Substantia nigra (tissue), 51 donors: ENCODE measurements at places on chromosomes 4 and X.

- no peak for DNase-seq
These were observed 140.3 kb downstream of the PDHA2 start for GRCh38 chr4:95979961-95980876.

DNA sequence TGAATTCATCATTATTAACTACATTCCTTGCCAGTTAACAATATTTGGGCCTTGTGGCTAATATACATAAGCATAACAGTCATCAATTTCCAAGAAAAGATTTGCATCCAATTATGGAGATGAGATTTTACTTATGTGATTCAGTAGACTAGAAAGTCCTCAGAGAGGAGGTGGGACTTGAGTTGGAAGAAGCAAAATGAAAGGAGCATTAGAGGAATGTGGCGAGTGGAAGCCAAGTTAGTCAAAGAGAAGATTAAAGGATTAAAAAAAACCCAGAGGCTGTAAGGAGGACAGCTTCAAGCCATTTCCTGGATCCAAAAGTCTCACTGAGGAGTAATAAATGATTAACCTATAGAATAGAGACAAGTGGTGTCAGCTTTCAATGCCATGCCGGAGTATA lies 1099.4 kb upstream of the IGFBP7 start:
- no peak for DNase-seq

- no peak for DNase-seq
These were observed 74.3 kb downstream of the RBM47 start for GRCh38 chr4:40555176-40555900.

- no peak for DNase-seq
These were observed 4.2 kb upstream of the IQSEC2 start for GRCh38 chrX:53285591-53285990.

DNA sequence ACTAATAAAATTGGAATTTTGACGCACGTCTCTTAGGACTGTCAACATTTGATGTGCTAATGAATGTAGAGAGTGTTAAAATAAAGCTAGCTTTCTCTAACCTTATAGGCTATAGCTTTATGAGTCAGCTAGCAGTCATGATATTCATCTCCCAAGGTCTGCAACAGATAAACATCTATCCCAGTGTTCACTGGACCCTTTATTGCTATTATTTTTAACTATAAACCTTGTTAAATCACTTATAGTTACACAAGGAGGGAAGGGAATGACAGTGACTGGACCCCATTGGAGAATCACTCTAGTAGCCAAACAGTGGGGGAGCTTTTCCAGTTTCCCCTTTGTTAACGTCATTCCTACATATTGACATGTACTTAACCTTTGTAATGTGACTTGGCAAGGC lies 67.9 kb upstream of the SHISA3 start:
- no peak for DNase-seq
